ENCODE measurements at places on chromosomes 11 and 22.

- H3K27ac ChIP-seq = no peak overlapping the region
- peaks cover 5% of the 10 kb centered on the region for H3K27me3 ChIP-seq
- H3K4me3 ChIP-seq = no peak overlapping the region
- H3K36me3 ChIP-seq = no peaks in the 10 kb centered on the region
Observed at GRCh38 chr11:70018816-70019215, 59.3 kb upstream of the ANO1 start.

DNA sequence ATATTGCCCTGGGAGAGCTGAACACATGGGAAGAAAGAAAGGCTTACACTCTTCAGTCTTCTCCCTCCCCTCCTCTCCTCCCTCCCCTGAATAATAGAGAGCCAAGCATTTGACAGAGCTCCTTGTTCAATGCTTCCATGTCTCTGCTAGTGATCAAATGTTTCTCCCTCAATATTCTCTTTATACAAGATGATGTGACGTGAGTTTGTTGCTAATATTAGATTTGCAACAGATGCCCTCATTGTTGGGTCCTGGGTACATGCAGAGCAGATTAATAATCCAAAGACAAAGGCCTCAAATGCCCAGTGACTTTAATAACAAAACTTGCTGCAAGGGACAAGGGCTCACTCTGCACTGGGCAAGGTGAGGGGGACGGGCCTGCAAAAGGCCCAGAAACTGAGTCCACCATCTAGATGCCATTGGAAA lies 7.1 kb upstream of the ENDOD1 start:
- H3K4me1 ChIP-seq = peaks cover 8% of the 10 kb centered on the region
- no peaks in the 10 kb centered on the region for H3K36me3 ChIP-seq
- H3K4me3 ChIP-seq = no peak overlapping the region

DNA sequence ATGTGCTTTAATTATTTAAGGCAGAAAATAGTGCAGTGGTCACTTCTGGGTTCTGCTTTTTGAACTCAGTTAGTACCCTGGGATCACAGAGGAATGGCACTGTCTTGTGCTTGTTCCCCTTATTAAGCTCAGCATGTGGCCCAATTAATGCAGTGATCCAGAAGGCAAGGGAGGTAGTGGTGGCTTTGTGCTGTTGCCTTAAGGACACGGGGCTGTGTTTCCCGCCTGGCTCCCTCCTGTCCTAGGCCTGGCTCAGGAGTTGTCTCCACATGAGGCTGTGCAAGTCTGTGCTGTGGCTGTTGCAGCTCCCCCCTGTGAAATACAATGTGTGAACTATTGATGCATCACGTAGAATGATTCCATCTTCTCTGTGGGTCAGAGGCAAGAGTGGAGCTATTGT lies 49.2 kb upstream of the CABP7 start:
- no peak overlapping the region for H3K4me3 ChIP-seq
- no peaks in the 10 kb centered on the region for H3K27me3 ChIP-seq
- peaks cover 13% of the 10 kb centered on the region for H3K4me1 ChIP-seq
- H3K36me3 ChIP-seq = peaks cover 73% of the 10 kb centered on the region
- H3K27ac ChIP-seq = peak overlapping the region; percentile 61

- no peaks in the 10 kb centered on the region for H3K27me3 ChIP-seq
- no peak overlapping the region for H3K27ac ChIP-seq
- DNase-seq = no peak
Observed at GRCh38 chr22:50610041-50610451, 9.5 kb downstream of the MAPK8IP2 start.

- H3K27ac ChIP-seq = no peak overlapping the region
- H3K36me3 ChIP-seq = no peaks in the 10 kb centered on the region
- no peaks in the 10 kb centered on the region for H3K4me1 ChIP-seq
- no peaks in the 10 kb centered on the region for H3K27me3 ChIP-seq
Observed at GRCh38 chr11:79461144-79461543, 20.3 kb upstream of the TENM4 start.
